ENCODE measurements at places on chromosomes 1 and 21.

GRCh38 chr1:39105061-39105840 lies 79.1 kb downstream of the NDUFS5 start:
- DNase-seq = peak; percentile 87

- no peak for DNase-seq
These were observed 7.7 kb upstream of the KLF17 start for GRCh38 chr1:44110916-44111315.

DNA sequence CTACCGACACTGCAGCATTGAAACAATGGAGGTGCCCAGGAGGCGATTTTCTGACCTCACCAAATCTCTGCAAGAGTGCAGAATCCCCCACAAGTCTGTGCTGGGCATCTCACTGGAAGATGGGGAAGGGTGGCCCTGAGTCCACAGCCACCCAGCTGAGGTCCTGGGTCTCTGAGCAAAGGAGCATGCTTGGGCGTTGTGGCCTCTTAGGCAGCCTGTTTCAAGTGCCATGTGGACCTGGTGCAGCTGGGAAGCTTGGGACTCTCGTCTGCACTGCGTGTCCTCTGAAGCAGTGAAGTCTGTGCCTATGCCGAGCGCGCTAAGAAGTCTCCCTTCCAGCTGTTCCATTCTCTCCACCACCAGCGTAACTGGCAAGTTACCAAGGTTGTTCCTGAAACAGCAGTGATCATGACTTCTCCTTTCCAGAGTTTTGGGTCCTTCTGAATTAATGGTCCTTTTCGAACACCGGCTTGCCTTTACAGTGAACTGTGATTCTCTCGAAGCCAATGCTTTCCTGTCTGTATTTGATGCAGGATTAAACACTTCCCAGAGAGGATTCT lies 5.0 kb upstream of the PLA2G2C start:
- DNase-seq = no peak

- no peak for DNase-seq
These were observed 96.8 kb upstream of the BMP8A start for GRCh38 chr1:39394598-39394997.

- DNase-seq = no peak
These were observed 67.8 kb upstream of the BCAR3 start for GRCh38 chr1:93749487-93749886.

DNA sequence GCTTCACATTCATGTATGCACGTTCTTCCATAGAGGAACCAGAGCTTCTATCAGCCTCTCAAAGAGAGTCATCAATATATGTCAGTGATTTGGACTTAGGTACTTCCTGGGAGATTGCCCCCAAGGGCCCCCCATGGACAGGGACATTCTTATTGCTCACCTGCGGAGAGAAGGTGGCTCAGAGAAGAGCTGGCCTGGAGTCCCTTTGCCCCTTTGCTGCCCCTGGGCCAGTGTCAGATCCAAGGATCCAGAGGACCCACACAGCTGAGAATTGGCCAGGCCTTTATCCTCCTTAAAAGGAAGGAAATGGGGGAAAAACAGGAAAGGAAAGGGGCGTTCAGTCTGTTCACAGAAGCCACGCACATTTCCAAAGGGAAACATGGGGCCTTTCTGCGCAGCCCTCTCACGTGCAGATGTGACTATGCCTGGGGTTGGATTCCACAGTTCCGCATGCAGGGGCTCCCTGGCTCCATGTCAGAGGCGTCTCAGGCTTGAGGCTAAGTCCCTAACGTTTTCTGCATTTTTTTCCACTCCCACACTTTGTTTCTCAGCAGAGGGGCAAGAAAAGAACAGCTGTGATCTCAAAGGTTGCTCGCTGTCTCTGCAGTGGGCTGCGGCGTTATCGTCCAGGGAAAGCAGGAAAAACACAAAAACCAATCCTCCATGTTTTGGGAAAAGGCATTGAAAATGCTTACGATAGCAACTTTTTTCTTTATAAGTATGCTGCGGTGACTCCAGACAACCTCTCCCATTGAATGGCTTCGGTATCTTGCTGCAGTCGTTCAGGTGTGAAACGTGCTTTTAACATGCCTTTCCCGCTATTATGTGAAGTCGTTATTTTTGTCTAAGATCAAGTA lies 5.9 kb downstream of the C1orf226 start:
- no peak for DNase-seq

DNA sequence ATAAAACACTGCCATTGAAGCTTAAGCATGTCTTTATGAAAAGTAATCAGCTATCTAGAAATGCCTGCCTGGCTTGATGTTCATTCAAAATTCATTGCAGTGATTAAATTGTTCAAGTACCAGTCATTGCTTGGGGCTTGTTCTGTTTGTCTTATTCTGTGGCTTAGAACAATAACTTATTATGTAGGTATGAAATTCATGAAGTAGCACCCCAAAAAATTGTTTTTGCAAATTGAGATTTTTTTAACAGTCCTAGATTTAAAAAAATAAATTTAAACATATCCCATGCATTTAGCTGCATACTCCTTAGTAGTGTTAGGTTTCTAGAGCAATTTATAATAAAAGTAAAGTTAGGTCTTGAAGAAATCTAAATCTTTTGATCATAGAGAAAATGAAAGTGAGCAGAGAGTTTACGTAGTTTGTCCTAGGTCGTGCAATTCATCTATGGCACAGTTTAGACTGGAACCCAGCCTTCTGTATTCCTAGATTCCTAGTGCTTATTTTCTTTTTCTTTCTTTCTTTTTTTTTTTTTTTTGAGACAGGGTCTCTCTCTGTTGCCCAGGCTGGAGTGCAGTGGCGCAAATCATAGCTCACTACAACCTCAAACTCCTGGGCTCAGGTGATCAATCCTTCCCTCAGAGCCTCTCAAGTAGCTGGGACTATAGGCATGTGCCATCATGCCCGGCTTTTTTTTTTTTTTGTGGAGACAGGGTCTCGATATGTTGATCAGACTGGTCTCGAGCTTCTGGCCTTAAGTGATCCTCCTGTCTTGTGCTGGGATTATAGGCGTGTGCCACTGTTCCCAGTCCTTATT lies 9.3 kb downstream of the MIER1 start:
- no peak for DNase-seq
